Hematopoietic multipotent progenitor cell treated with erythropoietin and hydrocortisone succinate and interleukin-3 and kit ligand, for 4 days (in vitro differentiated cells): ENCODE measurements at places on chromosomes 1 and 21.

- DNase-seq, result no peak
Observed at GRCh38 chr1:40270152-40270834, 12.3 kb downstream of the ZMPSTE24 start.

GRCh38 chr1:167135281-167135840, 41.5 kb downstream of the STYXL2 start:
- no peak for DNase-seq

DNA sequence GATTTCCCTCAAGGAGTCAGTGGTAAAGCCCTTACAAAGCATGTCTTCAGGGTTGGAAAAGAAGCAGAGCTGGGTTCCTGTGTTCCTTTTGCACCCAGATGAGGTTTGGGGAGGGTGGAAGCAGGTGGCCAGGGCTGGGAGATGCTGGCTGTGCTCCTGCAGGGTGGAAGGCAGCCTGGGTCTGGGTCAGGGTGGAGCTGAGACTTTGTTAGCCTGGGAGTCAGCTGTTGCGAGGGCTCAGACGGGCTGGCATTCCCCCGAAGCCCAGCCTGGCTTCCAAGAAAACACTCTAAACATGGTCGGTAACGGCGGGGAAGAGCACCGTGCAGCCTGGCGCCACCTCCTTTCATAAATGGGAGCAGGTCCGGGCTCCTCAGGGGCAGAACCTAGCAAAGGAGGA, 43.7 kb upstream of the EPS8L3 start:
- DNase-seq, result no peak

- no peak for DNase-seq
Observed at GRCh38 chr1:33377013-33377412, 53.9 kb downstream of the PHC2 start.
